ENCODE measurements at places on chromosomes 4 and X. TPM values are rescaled to one million over a fixed set of nuclear protein-coding genes. Genes with fewer than 3 reads are reported as not detected.
A peak's percentile ranks its signal among the peaks of the same experiment; 100 is the strongest.

DNA sequence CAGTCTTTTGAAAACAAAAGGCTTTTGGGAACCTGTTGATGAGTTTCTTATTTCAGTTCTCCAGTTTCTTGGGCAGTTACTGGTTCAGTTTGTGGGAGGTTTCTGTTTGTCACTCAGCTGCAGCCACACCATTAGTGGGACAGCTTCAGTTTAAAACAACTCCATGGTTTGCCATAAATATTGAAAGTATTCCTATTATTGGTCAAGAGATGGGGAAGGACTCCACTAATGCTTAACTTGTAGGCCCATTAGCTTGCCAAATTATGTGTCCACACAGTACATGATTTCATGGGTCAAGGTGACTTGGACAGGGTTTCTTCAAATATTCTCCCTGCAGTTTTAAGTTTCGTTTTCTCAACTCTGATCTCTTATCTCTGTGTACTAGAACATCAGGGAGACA, 15.5 kb upstream of the ASIC5 start:
- H3K36me3 ChIP-seq = no peaks in the 10 kb centered on the region
- H3K4me3 ChIP-seq = no peak overlapping the region
- no peaks in the 10 kb centered on the region for H3K4me1 ChIP-seq
- H3K27me3 ChIP-seq = no peaks in the 10 kb centered on the region
- no peak overlapping the region for H3K27ac ChIP-seq

- no peaks in the 10 kb centered on the region for H3K4me1 ChIP-seq
- H3K4me3 ChIP-seq = no peak overlapping the region
- H3K36me3 ChIP-seq = no peaks in the 10 kb centered on the region
- no peaks in the 10 kb centered on the region for H3K27me3 ChIP-seq
- no peak for DNase-seq
- H3K27ac ChIP-seq = no peak overlapping the region
These were observed 1328.7 kb downstream of the ADGRL3 start for GRCh38 chr4:62528874-62529273.

GRCh38 chr4:141389649-141390048, 169.0 kb downstream of the ZNF330 start:
- no peak overlapping the region for H3K27ac ChIP-seq
- no peaks in the 10 kb centered on the region for H3K4me1 ChIP-seq
- H3K36me3 ChIP-seq = no peaks in the 10 kb centered on the region
- no peaks in the 10 kb centered on the region for H3K27me3 ChIP-seq

Gene TMPRSS11B
- 0.13 TPM for polyA plus RNA-seq

- H3K4me1 ChIP-seq = peaks cover 67% of the 10 kb centered on the region
- peak overlapping the region; percentile 90 for H3K27ac ChIP-seq
- no peak for DNase-seq
- H3K4me3 ChIP-seq = peak overlapping the region; percentile 9
- H3K36me3 ChIP-seq = peaks cover 11% of the 10 kb centered on the region
These were observed 90.1 kb downstream of the IRF2 start for GRCh38 chr4:184384056-184384809.

Gene SNCA
- polyA plus RNA-seq = 2.7 TPM

Gene WDR45
- 107 TPM for polyA plus RNA-seq

Gene ARHGEF6
- polyA plus RNA-seq = 15.3 TPM

All from heart right ventricle (tissue), 16 donors.